ENCODE measurements at places on chromosomes 2 and 18.
A peak's percentile ranks its signal among the peaks of the same experiment; 100 is the strongest.

GRCh38 chr18:56327191-56327885, 311.1 kb downstream of the TXNL1 start:
- no peak for DNase-seq

DNA sequence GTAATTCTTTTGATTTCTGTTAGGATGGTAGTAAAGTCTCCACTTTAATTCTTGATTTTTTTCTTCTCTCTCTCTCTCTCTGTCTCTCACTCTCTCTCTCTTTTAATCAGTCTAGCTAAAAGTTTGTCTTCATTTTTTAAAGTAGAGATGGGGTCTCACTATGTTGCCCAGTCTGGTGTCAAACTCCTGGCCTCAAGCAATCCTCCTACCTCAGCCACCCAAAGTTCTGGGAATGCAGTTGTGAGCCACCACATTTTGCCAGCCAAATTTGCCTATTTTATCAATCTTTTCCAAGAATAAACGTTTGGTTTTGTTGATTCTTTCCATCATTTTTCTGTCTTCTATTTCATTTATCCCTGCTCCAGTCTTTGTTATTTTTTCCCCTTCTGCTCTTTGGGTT, 23.9 kb upstream of the ACOXL start:
- DNase-seq = no peak

GRCh38 chr2:216308576-216308975, 63.7 kb downstream of the MARCHF4 start:
- peak; percentile 44 for DNase-seq

DNA sequence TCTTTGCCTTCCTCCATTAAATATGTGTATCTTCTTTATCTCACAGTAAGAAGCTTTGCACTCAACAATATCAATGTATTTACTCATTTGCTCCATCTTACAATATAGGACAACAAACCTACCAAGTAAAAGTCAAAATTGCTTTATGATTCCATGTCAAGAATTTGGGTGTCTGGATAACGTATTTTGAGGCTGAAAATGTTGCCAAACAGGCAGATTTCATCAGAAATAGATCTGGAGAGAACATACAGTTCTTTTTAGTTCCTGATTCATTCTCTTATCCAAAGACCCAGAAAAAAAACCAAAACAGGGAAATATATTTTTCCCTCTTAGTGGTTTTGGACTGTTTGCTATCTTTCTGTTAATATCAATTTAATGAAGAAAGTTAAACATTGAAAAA, 621.1 kb downstream of the STK39 start:
- DNase-seq = no peak

- DNase-seq = no peak
These were observed 185.5 kb upstream of the SETBP1 start for GRCh38 chr18:44495151-44495550.

GRCh38 chr2:197152451-197153228, 157.9 kb downstream of the ANKRD44 start:
- DNase-seq = peak; percentile 96

- no peak for DNase-seq
These were observed 1293.2 kb upstream of the FAM98A start for GRCh38 chr2:34892256-34892655.

- DNase-seq = no peak
These were observed 701.4 kb downstream of the ERBB4 start for GRCh38 chr2:211837206-211837605.

Data from MV-4-11 (cell line).